ENCODE measurements at places on chromosomes 7 and 10.

DNA sequence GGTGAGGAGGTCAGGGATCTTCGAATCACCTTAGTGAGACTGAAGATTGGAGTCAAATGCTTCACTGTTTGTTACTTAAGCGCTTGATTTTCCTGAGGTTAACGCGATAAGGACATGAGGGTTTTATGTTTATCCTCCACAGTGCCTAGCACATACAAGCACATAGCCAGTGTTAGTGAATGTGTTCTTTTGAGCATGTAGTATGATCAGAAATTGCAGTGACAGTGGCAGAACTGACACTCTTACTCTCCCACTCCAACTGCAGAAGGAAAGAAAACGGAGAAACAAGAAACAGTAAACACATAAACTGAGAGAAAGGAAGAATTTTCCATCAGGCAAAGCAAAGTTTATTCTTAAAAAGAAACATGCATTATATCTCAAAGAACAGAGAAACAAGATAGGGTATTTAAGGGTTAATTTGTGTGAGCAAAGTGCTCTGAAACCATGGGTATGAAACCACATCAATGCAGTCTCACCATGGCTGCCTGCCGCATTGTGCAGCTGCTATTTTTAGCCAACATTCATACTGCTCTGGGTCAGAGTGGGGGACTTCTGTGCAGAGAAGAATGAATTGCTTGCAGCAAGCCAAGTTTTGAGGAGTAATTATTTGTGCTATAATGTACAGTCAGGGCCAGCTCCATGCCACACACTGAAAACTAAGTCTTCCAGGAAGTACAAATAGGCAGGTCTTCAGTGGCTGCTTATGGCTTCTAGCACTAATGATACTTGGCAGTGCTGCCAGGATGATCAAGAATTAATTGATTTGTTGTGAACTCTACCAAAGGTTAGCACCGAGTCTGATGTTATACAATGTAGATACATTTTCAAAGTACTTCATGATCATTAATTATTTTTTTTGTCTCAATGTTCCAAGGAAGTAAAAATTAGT is 152.0 kb downstream of the MACC1 start:
- DNase-seq, result peak; percentile 73

- peak; percentile 87 for DNase-seq
These were observed 11.8 kb upstream of the CAMK2G start for GRCh38 chr10:73886085-73886529.

DNA sequence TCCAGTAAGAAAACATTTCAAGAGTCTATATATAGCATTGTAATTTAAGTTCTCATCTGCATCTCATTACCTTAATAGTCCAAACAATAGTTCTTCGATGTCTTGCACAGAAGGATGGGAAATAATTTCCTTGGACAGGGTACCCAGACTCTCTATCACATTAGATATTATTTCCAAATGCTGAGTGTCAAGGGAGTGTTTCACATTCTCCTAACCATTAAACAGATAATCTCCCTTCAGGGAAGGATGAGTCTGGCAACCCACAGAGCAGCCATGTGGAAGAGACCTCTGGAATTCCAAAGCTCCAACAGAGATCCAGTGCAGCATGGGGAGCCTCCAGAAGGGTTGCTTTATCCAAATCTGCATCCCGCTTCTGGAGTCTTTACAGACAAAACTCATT is 89.6 kb downstream of the FZD1 start:
- DNase-seq, result peak; percentile 55

DNA sequence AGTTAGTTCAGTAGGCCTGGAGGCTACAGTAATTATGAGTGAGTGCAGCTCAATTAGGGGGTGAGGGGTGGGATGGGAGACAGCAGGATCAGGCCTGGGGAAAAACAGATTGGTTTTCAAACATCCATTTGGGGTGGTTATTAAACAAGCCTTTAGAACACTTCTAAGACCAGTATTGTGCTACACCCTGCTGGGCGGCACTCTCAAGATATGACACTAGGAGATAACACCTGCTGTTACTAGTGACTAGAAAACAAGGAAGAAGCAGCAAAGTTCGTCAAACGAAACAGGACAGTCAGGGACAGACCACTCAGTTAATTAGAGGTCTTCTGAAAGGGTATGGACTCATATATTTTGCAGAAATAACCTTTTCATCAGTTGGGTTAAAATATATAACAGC is 353.6 kb downstream of the PTEN start:
- DNase-seq, result no peak

DNA sequence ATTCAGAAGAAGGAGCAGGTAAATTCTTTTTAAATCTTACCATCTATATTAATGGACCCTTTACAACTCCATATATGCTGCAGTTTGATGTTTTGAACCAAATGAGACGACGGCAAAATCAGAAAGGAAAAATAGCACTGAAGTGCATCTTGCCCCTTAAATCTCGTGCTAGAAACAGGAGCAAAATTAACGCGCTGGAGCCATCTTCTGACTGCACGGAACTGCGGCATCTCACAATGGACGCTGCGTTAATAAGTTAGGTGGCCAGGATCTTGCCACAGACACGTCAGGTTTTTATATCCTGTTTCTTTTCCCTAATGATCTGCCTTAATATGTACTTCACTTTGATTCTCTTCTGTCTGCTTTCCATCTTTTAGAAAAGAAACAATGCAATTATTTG is 354.5 kb downstream of the TFEC start:
- peak; percentile 53 for DNase-seq

- DNase-seq, result no peak
These were observed 11.8 kb upstream of the TNRC18 start for GRCh38 chr7:5435291-5436002.

GRCh38 chr10:89639326-89639725 is 5.7 kb downstream of the PANK1 start:
- no peak for DNase-seq

DNA sequence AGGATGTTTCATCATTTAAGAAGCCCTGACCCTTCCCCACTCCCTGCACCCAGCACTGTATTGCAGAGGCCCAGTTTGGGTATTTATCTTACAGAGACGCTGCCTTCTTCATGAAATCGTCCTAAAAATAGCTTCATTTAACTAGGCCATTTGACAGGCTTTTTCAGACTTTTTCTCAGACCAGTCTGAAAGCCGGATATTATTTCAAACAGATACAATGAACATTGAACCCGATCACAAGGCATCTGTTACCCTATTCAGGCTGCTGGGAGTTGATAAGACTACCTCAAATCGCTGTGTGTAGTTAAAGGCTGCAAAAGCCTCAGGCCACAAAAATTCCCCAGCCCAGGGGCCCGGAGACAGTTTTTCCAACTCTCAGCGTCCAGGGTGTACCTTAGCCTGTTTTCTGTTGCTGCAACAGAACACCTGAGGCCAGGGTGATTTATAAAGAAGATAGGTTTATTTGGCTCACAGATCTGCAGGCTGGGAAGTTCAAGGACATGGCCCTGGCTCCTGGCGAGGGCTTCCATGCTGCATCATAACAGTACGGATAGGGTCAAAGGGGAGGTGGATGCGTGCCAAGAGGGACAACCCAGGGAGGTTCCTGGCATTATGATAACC is 130.7 kb upstream of the SH2B2 start:
- DNase-seq, result no peak

- no peak for DNase-seq
These were observed 191.5 kb downstream of the MGMT start for GRCh38 chr10:129658376-129659072.

DNA sequence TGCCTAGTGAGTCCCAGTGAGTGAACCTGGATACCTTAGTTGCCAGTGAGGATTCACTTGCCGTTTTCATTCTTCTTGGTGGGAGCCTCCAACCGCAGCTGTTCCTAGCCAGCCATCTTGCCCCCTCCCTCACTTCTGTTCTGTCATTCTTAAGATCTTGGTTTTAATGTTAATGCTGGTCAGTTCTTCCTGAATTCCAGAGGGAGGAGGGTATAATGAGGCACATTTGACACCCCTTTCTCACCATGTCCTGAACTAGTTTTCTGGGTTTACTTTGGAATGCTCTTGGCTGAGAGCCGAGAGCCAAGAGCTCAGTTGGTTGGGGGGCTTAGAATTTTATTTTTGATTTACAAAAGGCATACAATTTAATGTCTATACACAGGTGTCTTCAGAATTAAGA is 78.5 kb upstream of the ADCY1 start:
- no peak for DNase-seq

- no peak for DNase-seq
These were observed 61.0 kb downstream of the RASGEF1A start for GRCh38 chr10:43205681-43206390.

DNA sequence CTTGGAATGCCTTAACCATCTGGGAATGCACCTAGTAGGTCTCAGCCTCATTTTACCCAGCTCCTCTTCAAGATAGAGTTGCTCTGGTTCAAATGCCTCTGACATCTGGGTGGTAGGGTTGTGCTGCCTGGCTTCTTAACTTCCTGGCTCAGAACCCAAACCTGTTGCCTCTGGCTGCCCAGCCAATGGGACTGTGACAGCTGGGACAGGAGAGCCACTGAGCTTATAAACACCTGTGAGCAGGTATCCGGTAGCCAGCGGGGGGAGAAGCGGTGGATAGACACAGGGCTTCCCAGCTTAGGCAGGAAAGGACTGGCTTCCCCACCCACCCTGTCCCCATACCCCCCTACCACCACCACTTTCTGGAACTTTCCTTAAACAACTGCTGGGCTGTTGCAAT is 115.8 kb upstream of the CARD11 start:
- DNase-seq, result no peak

GRCh38 chr10:96614515-96614914 is 27.7 kb upstream of the TM9SF3 start:
- DNase-seq, result peak; percentile 89

GRCh38 chr7:99253369-99253768 is 19.3 kb upstream of the MYH16 start:
- DNase-seq, result no peak

- no peak for DNase-seq
These were observed 225.4 kb downstream of the USP6NL start for GRCh38 chr10:11386044-11386443.

- no peak for DNase-seq
These were observed 53.7 kb upstream of the ZNF273 start for GRCh38 chr7:64849250-64849923.

GRCh38 chr7:22934023-22934422 is 79.9 kb downstream of the HYCC1 start:
- DNase-seq, result no peak

DNA sequence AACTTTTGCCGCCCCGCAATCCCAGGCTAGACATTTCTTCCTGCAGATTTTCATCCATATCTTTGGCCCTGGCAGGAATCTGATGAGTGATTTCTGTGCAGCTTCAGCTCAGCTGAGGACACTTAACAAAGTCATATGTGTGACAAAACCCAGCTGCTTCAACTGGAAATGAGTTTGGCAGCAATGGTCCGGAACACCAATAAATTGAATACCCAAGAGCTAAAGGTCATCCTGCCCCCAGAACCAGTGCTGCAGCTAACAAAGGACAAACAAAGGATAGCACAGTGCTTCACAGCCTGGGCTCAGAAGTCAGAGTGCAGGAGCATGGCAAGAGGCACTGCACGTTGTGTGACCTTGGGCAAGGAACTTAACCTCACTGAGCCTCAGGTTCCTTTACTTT is 40.0 kb upstream of the TRIL start:
- DNase-seq, result no peak

- DNase-seq, result no peak
These were observed 9.2 kb upstream of the ATXN7L1 start for GRCh38 chr7:105885387-105886111.

GRCh38 chr10:818526-819220 is 112.8 kb downstream of the LARP4B start:
- DNase-seq, result no peak

DNA sequence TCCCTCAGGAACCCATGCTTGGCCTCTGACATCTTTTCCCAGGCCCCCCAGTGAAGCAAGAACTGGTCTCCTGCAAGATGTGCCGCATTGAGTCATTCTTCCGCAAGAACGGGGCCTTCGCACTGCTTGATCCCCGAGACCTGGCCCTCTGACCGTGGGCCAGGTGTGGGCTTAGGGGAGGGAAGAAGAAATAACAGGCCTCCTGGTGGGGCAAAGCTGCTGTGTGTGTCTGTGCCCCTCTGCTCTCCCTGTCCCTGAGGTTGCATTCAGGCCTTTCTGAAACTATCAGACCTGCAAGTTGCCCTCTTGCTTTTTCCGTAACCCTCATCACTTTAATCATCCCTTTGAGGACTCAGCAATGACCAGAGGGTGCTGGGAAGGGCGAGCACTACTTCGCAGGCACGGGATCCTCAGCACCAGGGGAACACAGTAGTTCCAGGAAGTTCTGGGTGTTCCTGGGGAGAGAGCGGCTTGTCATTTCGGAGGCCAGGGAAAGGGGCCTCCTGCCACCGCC is 6.0 kb downstream of the ATP6V1F start:
- DNase-seq, result no peak

DNA sequence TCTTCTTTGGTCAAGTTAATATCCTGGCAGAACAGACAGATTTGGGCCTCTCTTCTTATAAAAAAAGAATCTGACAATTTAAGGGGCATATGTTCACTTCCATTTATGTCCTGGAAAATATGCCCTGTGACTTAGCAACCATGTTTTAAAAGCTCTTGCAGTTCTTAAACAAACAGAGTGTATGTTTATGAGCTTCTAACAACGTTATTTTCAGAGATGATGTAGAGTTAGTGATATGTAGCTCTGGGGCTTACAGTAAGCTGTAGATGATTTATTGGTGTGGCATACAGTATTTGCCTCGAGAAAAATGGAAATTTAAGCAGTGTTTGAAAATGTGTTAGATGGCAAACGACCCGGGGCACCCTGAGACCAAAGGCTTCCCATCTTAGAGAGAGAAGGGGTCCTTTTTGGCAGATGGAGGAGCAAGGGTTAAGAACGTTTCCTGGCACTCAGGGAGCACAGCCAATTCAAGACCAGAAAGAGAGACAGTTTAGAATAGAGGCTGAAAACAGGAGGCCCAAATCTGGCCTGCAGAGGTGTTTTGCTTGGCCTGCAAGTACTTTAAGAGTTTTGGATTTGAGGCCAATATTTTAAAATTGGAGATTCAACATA is 397.5 kb downstream of the KCNMA1 start:
- peak; percentile 47 for DNase-seq

DNA sequence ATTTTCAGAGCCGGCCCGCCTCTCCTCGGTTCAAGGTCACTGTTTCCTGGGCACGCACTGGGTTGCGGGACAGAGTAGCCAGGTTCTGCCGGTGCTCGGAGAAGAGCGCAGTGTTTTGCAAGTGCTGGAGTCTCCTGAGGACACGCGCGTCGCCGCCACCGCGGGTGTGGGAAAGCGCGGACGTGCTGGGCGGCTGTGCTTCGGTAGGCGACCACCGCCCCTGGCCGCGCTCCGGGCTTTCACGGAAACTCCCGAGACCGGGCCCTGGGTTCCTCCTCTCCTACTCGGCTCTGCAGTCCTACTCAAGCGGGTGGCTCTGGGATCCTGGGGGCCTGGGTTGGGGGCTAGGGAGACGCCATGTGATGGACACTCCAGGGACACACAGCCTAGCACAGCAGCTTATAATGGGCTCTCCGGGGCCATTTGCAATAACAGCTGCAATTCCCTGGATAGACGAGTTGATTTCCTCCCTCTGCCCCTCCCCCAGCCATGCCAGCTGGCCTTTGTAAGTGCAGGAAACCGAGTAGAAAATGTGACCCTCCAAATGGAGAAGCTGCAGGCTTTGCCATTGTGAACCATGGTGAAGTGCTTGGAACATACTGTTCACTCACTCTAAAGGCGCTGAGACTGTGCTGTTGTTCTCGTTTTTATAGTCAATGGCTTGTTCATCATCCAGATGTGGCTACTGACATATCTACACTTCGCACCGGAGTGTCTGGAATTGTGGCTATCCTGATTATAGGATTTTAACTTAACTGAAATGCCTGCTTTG is 2.1 kb downstream of the FRAT1 start:
- no peak for DNase-seq

- no peak for DNase-seq
These were observed 402.0 kb upstream of the ZWINT start for GRCh38 chr10:56763090-56763489.

Data from fibroblast of skin of scalp (primary cell).